Stimulated activated CD4-positive, alpha-beta T cell treated with anti-CD3 and anti-CD28 coated beads, Interleukin-4, amount 100 ng/mL, for 1 hour (primary cell): ENCODE measurements at places on chromosomes 5 and 9.

GRCh38 chr9:88235615-88236014 is 97.3 kb upstream of the SPATA31C2 start:
- no peak for DNase-seq

DNA sequence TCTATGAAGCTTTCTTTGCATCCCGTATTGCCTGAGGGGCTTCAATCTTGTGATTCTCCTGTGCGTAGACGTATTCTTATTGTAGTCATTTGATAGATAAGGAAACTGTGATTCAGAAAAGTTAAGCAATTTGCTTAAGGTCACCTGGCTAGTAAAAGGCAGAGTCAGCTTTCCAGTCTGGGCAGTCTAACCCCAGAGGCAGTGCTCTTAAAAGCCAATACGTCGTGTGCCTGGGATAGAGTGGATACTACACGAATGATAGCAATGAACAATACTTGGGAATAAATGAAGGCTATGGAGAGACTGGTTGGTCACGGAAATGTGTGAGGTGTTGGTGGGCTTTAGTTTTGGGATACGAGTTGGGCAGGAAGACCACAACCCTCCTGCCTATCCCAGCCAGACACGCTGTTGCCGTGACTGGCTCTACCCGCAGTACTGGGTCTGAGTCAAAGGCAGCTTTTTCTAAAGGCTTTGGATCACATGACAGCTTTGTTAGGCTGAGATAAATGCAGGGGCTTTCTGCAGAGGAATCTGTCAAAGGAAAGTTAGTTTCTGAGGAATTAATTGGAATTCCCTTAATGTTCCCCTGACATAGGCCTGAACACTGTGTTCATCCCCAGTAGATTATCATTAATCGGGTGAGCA is 302.6 kb downstream of the KIF4B start:
- DNase-seq: no peak

- no peak for DNase-seq
Observed at GRCh38 chr5:45089870-45090269, 281.1 kb downstream of the MRPS30 start.

- DNase-seq: peak; percentile 13
Observed at GRCh38 chr5:32583582-32584232, 1.6 kb upstream of the SUB1 start.

GRCh38 chr9:120542701-120543490 is 37.1 kb downstream of the CDK5RAP2 start:
- no peak for DNase-seq

GRCh38 chr5:78971998-78972397 is 13.1 kb downstream of the ARSB start:
- no peak for DNase-seq
